ENCODE measurements at places on chromosomes 2 and 18.

DNA sequence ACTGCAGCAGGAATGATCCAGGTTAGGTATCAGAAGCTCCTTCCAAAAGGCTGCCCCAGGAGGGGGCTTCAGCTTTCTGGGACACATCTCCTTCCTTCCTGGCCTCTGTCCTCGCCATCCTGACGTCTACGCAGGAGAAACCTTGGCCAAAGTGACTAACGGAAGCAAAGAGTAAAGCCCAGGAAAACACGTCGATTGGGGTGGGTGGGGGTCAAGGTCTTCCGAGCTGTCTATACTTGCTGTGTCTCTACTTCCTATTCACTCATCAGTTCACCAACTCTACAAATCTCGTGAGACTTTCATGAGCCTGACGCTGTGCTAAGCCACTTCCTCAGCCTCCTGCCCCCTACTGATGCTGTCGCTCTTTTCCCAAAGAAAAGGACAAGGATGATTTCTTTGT, 212.6 kb downstream of the TNS1 start:
- DNase-seq = peak; percentile 9

DNA sequence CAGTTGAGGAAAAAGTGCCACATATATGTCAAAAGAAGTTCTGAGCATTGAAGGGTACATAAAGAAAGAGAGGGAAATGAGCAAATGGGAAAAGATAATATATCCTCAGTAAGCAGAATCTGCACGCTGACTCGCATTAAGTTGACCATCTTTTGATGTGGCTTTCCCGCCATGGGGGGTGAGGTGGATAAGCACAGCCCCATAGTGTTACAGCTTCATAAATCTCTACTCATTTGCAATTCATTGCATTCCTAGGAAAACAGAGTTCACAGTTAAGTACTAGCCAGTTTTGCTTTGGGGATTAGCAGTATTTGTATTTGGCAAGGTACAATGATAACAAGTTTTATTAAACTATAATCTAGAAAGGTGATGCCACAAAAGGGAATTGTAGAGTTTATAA, 814.2 kb downstream of the LRP1B start:
- no peak for DNase-seq

DNA sequence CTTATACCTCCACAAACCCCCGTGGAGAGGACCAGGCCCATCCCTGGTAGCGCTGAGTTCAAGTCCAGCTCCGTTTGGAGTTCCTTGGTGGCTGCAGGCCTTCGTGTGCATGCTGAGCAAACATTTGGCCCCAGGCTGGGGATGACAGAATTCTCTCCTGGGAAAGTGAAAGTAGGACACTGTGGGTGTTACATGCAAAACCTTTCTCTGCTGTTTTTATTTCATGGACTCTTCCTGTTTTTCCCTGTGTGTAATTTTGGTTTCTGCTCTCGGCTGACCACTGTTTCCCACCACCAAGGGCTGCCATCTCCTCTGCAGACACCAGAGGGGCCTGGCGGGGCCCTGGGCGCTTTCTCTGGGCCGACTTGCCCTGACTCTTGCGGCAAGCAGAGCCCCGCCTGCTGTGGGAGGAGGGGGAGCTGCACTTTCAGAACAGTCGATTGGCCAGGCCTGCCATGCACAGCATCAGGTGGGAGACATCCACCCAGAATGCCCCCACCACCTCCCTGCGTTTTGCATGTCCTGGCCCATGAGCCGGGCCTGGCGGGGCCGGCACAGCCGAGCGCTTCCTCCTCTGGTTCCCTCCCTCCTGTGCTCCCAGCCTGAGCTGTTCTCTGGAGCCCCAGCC, 102.4 kb downstream of the CABLES1 start:
- no peak for DNase-seq

GRCh38 chr2:20623741-20624155, 27.1 kb downstream of the HS1BP3 start:
- no peak for DNase-seq

- no peak for DNase-seq
Observed at GRCh38 chr18:61891894-61892293, 913 bp downstream of the RNF152 start.

- DNase-seq = no peak
Observed at GRCh38 chr2:233061591-233062450, 1.7 kb downstream of the INPP5D start.

DNA sequence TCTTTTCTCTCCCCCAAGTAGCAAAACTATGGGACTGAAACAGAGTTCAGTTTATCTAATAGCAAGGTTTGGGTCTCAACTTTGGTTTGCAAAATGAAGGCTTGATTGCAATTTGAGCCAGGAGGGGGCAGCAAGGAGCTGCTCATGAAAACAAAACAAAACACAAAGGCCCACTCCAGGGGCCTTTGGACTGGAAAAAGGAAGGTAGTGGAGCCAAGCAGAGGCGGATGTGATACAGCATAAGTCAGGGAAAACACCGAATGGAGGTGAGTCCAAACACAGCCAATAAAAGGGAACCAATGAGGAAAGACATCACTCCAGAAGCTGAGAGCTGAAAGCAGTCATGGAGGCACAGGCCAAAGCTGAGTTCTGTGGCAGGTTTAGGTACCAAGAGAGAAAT, 799.7 kb upstream of the ACVR2A start:
- no peak for DNase-seq

DNA sequence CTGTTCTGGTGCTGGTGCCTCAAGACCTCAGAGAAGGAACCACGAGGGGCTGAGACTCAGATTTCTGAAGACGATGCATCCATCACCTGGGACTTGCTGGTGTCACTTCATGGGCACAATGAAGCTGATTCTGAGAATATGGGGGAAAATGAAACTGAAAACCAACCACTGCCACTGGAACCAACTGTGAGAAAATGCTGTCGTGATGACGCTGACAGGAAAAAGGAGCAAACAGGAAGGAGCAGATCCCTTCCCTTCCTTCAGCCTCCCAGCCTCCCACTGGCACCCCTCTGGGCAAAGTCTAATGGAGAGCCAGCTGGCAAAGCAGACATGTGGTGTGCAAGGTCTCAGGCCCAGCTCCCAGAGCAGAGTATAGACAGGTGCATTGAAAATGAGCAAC, 109.7 kb downstream of the FOXI3 start:
- no peak for DNase-seq
